Fibroblast of gingiva (primary cell): ENCODE measurements at places on chromosomes 2 and 18.
A peak's percentile ranks its signal among the peaks of the same experiment; 100 is the strongest.

DNA sequence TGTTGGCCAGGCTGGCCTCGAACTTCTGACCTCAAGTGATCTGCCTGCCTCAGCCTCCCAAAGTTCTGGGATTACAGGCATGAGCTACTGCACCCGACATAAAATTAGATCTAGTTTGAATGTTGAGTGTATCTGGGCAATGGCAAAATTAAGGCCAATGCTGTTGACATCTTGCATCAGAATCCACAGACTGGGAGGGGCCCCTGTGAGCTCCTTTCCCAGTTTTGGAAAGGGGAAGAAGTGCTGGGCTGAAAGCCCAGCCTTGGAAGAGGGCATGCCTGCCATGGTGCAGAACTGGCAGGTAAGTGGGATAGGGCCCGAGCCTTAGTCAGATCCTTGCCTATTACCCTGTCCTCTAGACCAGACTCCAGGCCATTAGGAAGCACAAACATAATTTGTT lies 4.5 kb upstream of the MYOM1 start:
- DNase-seq, result no peak

DNA sequence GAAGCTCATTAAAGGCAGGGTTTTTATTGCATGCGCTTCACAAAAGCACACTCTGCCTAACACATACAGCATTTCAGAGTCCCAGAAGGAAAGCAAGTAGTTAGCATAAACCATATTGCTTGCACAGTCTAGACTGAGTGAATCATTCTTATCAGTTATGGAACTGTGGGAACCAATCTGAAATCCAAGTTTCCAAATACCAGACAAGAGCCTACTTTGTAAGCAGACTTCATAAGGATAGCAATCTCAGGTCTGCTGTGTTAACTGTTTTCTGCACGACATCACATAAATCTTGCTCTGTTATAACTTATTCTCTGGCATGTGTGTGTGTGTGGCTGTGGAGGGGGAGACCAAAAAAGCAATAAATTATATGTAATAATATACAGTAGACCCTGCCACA lies 608.1 kb upstream of the REG3G start:
- no peak for DNase-seq

- no peak for DNase-seq
These were observed 40.4 kb downstream of the CELF4 start for GRCh38 chr18:37525262-37525585.

GRCh38 chr2:128359841-128360240 lies 41.2 kb upstream of the HS6ST1 start:
- no peak for DNase-seq

GRCh38 chr2:230908595-230909191 lies 16.3 kb downstream of the GPR55 start:
- peak; percentile 48 for DNase-seq

GRCh38 chr18:54716586-54716985 lies 111.7 kb upstream of the RAB27B start:
- no peak for DNase-seq

DNA sequence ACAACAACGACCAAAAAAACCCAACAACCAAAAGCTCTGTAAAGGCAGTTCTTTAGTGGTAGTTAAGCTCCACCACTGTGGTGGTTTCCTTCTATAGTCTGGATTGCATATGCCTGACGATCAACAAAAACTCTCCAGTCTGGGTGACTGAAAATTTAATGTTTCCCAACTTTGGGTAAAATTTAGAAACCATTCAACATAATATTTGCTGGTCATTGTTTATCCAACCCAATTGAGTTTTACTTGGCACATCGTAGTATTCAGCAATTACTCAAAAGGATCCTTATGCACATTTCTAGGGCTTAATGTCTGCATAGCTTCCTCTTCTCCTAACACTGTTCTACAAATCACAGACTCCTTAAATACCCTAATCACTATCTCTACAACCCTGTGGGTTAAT lies 1080.2 kb upstream of the NRXN1 start:
- peak; percentile 70 for DNase-seq

DNA sequence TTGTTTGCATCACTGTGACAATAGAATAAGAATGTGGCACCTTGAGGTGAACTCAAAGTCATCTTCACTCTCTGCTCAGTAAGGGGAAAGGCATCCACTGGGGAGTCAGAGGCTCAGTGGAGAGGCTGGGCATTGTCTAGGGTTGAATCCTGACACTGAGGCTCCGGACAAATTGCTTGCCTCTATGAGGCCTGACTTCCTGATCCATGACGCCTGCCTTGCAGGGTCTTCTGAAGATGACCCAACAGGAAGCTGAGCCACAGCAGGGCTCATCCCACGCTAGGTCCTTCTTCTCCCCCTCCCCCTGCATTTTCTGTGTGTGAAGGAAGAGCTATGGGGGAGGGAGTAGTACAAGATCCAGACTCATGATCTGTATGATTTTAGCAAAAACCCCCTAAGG lies 265.1 kb downstream of the SH3BP4 start:
- DNase-seq, result no peak

DNA sequence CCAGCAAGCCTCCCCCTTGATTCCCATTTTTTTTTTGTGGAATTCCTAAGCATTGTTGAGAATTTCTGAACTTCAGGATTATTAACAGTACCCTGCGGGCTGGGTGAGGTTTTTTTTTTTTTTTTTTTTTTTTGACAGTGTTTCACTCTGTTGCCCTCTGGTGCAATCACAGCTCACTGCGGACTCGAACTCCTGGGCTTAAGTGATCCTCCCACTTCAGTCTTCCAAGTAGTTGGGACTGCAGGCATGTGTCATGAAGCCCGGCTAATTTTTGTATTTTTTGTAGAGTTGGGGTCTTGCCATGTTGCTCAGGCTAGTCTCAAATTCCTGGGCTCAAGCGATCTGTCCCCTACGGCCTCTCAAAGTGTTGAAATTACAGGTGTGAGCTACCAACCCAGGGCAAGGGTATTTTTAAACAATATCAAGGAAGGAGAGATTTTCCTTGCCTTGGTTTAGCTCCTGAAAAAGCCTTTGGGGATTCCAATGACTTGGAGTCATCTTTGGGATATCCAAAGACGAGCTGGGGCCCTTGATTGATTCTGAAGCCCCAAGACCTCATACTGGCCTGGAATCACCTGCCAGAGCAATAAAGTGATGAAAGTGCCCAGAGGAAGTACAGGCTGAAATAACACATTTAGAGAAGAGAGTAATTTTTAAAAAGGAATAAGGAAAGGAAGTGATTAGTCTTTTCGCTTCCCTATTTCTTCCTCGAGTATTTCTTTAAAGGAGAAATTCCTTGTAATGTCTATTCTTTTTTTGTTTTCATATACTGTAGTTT lies 240.2 kb downstream of the TGIF1 start:
- DNase-seq, result no peak

DNA sequence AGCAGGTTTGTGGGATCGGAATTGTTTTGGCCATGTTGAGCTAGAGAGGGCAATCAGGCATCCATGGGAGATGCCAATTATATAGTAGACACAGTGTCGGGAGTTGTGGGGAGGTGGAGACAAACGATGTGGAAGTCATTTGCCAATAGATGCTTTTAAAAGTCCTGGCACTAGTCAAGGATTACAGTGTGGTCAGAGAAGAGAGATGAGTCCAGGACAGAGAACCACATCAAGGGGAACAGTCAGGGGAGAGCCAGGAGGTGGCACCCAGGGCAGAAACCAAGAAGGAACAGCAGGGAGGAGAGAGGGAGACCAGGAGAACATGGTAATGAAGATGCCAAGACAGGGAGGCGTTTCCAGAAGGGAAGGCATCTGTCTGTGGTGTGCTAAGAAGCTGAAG lies 81.2 kb downstream of the ARL4C start:
- no peak for DNase-seq

- DNase-seq, result peak; percentile 86
These were observed at the start of gene ANKRD44 for GRCh38 chr2:197310271-197310985. Gene ANKRD44 (minus strand): TSS chr2:197310780. CDS start chr2:197310604, 176 bp downstream.

DNA sequence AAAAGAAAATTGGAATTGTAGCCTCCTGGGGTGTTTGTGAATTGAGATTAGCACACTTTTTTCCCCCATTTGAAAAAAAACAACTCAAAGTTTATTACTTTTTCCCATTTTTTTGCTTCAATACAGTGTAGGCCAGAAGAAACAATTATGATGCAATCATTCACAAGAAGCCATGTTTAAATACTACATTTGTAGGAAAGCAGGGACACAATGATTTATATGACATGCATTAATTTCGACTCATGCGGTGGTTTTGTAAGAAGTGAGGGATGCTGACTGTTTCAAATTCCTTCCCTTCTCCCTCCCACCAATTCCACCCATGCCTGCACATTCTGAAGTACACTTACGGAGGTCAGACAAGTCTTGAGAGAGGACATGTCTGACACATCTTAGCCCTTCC lies 774.2 kb upstream of the FSHR start:
- DNase-seq, result no peak

DNA sequence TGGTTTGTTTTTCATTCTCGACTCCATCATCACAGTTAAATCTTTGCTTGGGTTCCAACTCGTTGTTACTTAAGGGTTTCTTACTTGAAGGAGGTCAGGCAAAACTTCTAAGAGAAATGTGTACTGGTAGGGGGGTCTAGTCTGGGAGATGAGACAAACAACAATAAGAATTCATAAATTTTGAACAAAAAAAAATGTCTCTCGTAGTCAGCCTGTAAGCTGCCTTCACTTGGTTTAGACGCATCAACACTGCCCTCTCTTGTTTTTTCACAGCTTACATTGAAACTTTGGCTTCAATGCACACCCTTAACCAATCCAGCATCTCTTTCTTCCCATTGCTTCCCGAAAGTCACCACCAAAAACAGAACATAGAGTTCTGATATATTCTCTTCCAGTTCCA lies 576.4 kb upstream of the PIK3C3 start:
- DNase-seq, result no peak

GRCh38 chr18:8176109-8176508 lies 433.1 kb upstream of the RAB12 start:
- DNase-seq, result no peak

DNA sequence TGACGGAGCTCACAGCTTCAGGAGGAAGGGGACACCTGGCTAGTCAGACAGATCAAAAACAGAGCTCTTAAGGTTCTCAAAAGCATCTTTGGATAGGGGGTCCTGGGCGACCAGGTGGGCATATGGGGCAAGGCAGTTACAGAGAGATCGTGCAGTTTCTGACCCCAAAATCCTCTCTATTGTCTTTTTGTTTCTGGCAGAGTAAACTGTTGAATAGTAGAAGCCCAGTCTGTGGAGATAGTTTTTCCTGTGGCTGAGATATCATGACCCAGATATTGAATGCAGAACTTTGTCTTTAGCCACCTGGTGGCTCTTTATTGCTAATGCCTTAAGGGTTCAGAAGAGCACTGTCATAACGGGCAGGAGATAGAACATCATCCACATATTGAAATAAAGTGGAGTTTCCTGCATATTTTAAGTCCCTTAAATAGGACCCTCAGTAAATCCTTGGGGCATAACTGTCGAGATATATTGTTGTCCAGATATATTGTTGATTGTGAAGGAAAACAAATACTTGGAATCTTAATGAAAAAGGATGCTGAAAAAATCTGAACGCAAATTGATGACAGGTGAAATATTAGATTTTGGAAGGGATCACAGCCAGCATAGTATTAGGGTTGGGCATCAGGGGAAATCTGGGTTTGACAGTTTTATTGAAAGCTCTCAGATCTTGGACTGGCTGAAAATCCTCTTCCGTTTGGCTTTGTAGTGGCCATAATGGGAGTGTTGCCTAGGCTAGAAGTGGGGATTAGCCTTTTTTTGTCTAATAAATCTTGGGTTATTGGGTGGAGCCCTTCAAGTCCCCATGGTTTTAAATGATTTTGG lies 14.1 kb upstream of the ZDBF2 start:
- DNase-seq, result peak; percentile 37

- DNase-seq, result no peak
These were observed 12.5 kb downstream of the SDC1 start for GRCh38 chr2:20212459-20212870.

- DNase-seq, result no peak
These were observed 2.4 kb downstream of the TMEM185B start for GRCh38 chr2:120220756-120221155.

- no peak for DNase-seq
These were observed 557.7 kb upstream of the TNP1 start for GRCh38 chr2:217417536-217417935.

- DNase-seq, result no peak
These were observed 60.7 kb downstream of the SDC1 start for GRCh38 chr2:20164061-20164733.

DNA sequence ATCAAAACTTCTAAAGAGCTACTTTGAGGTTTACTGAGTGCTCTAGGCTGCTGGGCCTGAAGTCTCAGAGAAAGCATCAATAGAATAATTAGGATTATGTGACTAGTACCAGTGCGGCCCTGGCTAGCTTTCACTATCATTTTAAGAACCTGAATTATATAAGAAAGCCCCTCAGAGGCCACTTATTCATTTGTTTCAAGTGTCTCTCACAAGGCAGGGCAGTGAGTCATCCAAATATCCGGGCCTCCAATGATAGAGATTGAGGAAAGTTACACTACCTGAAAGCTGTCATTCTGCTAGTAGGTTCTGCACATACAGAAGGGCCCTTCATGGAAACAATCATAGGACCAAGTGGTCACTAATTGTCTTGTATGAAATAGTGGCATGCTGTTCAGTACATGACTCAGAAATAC lies 193.1 kb downstream of the L3MBTL4 start:
- DNase-seq, result no peak

GRCh38 chr18:32333781-32334180 lies 136.9 kb downstream of the GAREM1 start:
- DNase-seq, result no peak

- DNase-seq, result no peak
These were observed 67.5 kb downstream of the TANC1 start for GRCh38 chr2:159035790-159036411.

GRCh38 chr2:205682239-205682970 lies at the start of gene NRP2:
Gene NRP2 (plus strand): TSS chr2:205682501. CDS start chr2:205683291, 790 bp downstream.
- DNase-seq, result peak; percentile 78
